PC-9 (cell line): ENCODE measurements at places on chromosomes 16 and 17. TPM values are rescaled to one million over a fixed set of nuclear protein-coding genes. Genes with fewer than 3 reads are reported as not detected.

DNA sequence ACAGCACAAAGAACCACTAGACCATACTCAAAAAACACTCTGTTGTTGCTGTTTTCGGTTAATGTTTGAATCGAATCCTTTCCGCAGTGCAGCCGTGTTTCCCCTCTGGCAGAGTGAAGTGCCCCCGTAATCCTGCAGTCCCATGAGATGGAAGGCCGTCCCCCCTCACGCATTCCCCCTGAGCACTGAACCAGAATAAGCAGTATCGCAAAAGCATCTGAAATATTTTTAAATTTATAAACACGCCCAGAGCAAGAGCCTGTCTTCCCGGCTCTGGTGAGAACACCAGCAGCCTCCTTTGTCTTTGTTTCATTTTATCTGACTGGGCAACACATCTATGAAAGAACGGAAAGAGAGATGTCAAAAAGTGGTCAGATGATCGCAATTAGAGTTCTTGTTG, 121.0 kb upstream of the ADAMTS18 start:
- DNase-seq: no peak

GRCh38 chr16:69888005-69888590, 63.0 kb upstream of the CLEC18A start:
- no peak for DNase-seq

KRTAP2-1 gene
- total RNA-seq: not detected in 2 replicates

GRCh38 chr17:5583426-5584382, 605 bp downstream of the NLRP1 start:
- DNase-seq: no peak

DNA sequence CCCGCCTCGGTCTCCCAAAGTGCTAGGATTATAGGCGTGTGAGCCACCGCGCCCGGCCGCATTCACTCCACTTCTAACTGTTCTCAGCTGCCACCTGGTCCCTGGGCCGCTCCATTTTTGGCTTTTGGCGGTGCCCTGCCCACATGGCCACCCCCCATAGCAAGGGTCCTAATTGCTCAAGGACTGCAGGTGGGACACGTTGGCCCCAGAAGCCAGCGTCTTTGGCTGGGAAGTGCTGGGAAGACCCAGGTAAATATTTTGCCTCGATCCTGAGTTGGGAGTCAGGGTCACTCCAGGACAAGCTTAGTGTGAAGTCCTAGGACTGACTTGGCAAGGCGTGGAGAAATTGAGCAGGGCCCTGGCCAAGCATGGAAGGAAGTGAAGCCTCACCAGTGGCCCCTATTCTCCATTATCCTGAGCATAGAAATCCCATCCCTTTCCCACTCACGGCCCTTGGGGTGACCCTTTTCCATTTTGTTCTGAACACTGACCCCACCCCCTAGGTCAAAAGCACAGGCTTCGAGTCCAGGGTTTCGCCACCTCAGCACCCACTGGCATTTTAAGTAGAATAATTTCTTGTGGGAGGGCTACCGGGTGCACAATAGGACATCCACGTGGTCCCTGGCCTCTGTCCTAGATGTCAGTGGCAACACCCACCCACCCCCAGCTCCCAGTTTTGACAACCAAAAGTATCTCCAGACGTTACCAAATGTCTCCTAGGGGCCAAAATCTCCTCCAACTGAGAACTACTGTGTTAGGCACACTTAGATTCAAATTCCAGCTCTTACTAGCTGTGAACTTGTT, 5.9 kb upstream of the WDR81 start:
- no peak for DNase-seq

- DNase-seq: no peak
These were observed 22.2 kb upstream of the RIPOR1 start for GRCh38 chr16:67506468-67506867.

PRR29 gene
- total RNA-seq: 2.4 and 2.8 TPM in 2 replicates

BAIAP3 gene
- 35.0 and 47.3 TPM in 2 replicates for total RNA-seq

GRCh38 chr17:73341350-73342049, 29.7 kb upstream of the CDC42EP4 start:
- DNase-seq: no peak

CCL13 gene
- not detected in 2 replicates for total RNA-seq

- DNase-seq: no peak
These were observed 605 bp downstream of the MRTFB start for GRCh38 chr16:14071576-14072271.

- DNase-seq: no peak
These were observed 120.6 kb downstream of the TANC2 start for GRCh38 chr17:63086483-63087185.

DYNLRB2 gene
- not detected in 2 replicates for total RNA-seq

DNA sequence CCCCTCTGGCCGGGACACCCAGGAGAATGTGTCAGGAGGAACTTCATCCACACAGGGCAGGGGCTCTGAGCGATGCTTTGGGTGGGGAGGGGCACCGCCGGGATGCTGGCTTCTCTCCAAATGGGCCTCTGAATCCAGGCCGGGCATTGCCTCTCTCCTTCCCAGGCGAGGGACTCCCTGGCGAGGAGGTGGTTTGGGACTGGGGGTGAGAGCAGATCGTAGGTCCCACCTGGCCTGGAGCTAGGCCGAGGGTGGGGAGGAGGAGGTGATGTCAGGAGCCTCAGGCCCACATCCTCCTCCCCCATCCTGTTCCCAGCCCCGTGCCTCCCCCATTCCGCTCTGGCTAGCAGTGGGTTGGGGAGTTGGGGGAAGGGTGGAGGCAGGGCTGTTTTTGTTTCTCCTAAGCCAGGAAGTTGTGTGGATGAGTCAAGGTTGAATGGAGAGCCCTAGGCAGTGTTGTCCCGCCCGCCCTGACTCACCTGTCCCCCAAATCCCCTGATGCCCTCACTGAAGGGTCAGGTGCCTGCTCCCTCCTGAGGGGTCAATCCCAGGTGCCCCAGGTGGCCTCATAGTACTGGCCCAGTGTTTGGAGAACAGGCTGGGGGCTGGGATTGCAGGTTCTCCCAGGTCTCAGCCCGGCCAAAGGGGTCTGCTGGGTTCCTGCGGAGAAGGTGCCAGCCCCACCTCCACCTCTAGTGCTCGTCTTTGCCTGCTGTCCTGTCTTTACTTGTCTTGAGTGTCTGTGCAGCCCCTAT, 2.8 kb downstream of the GRB7 start:
- DNase-seq: peak; percentile 86

- DNase-seq: no peak
These were observed 5.0 kb downstream of the ENGASE start for GRCh38 chr17:79079421-79080200.

GRCh38 chr17:38697061-38697820, 7.8 kb upstream of the MLLT6 start:
- DNase-seq: no peak

DNA sequence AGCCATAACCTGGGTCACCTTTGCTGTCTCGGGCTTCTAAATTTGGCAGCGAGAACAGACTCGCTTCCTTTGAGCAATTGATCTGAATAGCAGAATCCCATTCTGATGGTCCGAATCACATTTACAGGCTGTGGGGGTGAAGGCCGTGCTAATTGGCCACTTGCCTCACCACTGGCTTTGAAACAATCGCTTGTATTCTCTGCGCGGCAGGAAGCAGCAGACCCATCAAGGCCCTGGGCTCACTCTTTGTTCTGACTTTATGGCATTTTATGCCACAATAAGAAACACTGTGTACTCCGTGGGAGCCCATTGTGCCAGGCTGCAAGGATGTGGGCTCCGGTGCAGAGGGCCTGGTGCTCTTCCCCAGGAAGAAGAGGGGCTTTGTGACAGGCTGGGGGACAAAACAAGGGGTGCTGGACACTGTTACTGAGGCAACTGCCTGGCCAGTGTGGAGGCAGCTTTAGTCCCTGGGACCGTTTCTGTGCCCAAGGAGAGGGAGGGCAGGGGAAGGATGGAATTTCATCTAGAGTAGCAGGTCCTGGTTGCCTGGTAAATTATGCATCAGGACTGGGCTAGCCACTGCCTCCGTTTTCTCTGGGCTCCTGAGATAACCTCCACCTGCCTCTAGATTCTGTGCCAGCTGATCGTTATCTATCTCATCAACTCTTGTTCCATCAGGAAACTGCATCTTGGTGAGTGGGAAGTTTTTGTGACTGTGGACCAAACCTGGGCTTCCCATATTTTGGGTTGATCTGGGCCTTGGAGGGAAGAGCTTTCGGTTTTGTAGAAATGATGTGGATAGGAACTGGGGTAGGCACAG, 78.5 kb downstream of the MRC2 start:
- DNase-seq: no peak

DNA sequence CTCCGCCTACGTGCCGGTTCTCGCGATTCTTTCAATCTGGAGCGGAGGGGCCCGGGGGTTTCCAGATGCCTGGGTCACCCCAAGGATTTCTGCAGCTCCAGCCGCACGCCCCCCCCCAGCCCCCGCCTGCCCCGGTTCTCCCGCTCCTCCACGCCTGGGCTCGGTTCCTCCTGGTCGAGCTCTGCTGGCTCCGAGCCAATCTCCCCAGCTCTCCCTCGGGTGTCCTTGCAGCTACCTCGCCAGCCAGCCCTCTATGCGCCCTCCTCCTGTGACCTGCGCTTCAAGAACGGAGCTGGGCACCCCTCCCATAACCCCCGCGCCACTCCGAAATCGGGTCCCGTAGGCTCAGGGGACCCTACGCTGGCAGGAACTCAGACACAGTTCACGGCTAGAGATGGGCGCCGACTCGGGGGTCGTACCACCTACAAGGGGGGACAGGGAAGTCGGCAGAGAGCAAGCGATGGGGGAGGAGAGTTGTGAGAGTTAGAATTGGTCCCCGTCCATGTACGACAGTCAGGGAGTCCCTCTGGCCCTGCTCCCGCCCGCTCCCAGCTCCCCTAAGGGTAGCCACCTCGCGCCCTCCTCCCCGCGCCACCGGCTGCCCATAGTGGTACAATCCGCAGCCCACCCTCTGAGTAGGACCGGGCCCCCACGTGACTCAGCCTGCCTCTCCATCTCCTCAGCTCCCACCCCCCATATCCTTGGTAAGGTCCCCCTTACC, 961 bp downstream of the FGF11 start:
- peak; percentile 51 for DNase-seq

CORO1A gene
- total RNA-seq: 7.9 and 12.2 TPM in 2 replicates

- no peak for DNase-seq
These were observed 603.0 kb upstream of the CDH8 start for GRCh38 chr16:62638964-62639870.

- no peak for DNase-seq
These were observed 88.1 kb downstream of the DNAH17 start for GRCh38 chr17:78488867-78489634.

DNA sequence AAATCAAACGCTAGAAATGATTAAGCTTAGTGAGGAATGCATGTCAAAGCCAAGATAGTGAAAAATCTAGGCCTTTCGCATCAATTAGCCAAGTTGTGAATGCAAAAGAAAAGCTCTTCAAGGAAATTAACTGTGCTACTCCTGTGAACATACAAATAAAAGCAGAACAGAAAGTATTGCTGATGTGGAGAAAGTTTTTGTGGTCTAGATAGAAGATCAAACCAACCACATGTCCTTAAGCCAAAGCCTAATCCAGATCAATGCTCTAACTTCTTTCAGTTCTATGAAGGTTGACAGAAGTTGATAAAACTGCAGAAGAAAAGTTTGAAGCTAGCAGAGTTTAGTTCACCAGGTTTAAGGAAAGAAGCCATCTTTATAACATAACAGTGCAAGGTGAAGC, 1044.6 kb downstream of the CDH11 start:
- no peak for DNase-seq

DNA sequence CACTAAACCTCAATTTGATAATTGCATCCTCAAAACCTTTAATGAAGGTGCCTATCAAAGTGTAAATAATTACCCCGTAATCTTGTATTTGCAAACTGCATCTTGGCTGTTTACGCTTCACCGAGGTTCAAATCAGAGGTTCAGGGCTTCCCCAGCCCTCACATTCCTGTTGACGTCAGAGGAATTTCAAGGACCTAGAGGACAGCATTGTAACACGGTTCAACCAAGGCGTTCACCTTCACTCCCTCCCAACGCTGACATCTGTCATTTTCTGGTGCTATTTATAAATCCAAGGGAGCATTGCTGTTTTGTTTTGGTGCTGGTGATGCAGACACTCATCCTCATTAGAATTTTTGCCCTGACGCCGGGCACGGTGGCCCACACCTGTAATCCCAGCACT, 691.6 kb upstream of the RBFOX1 start:
- DNase-seq: no peak

ARL5C gene
- not detected in 2 replicates for total RNA-seq

DNA sequence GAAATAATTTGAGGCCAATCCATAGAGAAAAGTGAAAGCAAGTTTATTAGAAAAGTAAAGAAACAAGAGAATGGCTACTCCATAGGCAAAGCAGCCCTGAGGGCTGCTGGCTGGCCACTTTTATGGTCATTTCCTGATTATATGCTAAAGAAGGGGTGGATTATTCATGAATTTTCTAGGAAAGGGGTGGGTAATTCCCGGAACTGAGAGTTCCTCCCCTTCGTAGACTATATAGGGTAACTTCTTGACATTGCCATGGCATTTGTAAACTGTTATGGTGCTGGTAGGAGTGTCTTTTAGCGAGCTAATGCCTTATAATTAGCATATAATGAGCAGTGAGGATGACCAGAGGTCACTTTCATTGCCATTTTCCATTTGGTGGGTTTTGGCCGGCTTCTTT, 4.4 kb downstream of the DHRS7B start:
- DNase-seq: no peak

DNA sequence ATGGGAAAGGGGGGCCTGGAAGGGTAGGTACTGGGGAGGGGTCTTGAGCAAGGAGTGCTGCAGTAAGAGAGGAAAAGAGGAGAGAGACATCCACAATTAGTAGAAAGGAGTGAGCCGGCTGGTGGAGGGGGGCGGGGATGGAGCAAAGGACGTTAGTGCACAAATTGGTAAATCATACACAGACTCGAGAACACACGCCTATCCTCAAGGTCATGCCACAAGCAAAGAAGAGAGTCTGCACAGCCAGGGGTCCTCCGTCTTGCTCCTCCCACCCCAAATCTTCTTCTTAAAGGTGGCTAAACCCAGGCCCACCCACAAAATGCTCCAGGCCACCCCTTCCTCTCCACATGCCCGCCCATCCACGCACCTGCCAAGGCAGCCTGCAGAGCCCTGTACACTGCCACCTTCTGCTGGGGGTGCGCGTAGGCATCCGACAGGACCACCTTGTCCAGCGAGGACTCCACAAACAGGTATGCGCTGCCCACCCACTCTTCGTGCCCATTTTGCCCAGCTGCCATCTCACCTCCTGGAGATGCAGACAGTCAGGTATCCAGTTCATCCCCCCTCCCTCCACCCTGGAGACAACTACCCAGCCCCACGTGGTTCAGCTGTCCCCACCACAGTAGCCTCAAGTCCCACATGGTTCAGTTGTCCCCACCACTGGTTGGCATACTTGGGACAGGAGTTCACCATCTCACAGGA, 3.4 kb downstream of the TRADD start:
- DNase-seq: no peak

TPPP3 gene
- total RNA-seq: 3.1 and 4.5 TPM in 2 replicates
